Caki2 (cell line): ENCODE measurements at places on chromosomes 1 and 21.

- DNase-seq = no peak
Measured at GRCh38 chr1:233700338-233700737, 86.4 kb downstream of the KCNK1 start.

GRCh38 chr1:150575072-150575489 lies 4.3 kb downstream of the MCL1 start:
- DNase-seq = no peak

DNA sequence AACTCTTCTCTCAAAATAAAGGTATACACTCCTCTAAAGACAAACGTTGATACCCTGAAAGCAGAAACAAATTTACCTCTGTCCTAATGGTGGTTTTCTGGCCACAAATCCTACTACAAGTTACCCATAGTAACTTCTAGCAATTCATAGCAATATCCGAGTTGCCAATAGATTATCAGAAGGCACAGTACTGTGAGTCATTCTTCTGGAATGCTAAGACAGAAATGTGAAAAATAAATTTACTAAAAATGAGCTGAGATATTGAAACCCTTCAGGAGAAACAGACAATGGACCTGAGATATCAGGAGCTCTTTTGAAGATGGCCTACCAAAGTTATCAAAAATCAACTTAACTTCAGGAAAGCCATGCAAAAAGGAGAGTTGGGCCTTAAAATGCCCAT lies 715.0 kb upstream of the ADAMTS5 start:
- DNase-seq = no peak

DNA sequence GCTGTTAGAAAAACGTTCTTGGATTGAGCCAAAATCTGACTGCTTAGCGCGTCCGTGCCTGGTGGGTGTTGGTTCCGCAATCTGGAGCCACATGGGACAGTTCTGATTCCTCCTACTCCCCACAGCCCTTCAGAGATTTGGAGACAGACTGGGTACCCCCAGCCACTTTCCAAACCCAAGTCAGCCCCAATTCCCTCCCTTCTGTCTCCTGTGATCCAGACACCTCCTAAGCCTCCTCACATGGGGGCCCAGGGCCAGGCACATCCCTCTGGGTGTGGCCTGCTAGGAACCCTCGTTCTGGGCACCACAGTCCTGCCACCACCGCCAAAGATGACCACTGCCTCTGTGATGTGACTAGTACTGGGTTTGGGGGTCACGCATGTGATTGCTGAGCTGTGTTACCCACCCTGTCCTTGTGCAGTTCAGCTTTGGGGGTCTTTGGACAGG lies 4.8 kb downstream of the PLA2G5 start:
- no peak for DNase-seq
